ENCODE measurements at places on chromosomes 2 and 18.

DNA sequence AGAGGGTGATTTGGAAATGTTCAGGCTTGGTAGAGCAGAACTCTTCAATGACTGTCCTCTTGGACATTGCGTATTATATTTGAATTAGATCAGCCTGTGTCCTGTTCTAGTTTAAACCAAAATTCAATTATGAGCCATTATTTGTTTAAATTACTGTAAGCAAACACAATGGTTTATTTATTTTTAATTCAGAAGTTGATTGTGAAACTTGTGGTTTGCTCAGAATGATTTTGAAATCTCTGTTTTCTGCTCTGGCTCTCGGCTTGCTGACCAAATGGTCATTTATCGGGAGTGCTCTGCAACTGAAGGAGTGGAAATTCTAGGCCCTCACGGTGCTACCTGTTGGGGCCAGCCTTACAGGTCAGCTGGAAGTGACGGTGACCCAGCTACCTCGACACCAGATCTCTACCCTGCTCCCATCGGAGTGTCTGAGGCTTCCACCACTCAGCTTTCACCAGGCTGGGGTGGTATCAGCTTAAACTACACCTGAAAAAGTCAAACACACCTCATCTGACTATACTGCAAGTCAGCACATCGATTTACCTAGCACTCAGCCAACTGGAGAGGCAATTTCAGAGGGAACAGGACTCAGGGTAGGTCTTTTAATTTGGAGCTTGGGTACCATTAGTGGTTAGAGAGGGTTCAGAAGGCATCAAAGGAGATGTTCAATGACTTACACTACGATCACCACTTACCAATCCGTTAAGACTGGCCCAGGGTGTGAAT, 36.8 kb upstream of the GPD2 start:
- DNase-seq: no peak

GRCh38 chr2:178700922-178701342, 106.3 kb downstream of the TTN start:
- DNase-seq: no peak

GRCh38 chr2:233654501-233654900, 17.2 kb upstream of the UGT1A9 start:
- DNase-seq: no peak

DNA sequence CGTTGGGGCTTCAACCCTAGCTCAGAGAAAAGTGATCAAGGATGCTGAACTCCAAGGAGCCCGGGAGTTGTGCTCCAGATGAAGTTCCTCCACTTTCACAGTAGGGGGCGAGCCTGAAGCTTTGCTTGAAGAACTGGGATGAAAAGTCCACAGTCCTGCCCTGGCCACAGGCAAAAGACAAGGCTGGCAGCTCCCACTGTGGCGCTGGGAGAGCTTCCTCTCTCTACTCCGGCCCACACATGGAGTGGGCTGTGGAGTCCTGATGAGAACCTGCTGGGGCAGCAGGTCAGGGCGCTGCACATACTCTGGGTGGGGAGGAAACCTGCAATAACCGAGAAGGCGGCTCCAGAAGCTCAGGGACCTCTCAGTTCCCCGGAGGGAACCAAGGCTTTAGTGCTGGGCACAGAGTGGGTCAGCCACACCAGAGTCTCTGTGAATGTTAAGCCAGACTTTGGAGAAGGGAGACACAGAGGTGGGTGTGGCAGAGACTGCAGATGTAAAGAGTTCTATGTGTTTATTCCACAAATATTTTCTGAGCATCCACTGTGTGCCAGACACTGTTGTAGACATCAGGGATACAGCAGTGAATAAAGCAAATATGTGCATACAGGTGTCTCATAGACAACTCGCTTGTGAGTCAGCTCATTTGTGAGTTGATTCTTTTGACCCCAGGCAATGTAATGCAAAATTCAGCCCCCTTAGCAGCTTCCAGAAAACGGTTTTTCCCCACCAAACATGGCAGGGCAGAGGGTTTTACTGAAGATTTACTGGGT, 48.0 kb upstream of the MRPL33 start:
- no peak for DNase-seq

DNA sequence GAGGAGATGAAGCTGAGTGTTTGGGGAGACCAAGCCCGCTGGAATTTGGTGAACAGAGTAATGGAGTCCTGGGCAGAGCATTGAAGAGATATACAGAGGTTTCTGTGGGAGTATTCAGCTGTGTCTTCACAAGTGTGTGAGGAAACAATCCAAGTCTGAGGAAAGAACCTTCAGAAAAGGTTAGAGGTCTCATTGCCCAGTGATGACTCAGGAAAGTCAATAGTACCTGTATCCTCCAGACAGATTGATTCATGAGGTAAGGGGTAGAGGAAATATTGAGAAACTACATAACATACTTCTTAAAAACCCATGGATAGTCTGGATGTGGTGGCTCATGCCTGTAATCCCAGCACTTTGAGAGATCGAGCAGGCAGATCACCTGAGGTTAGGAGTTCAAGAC, 392.3 kb downstream of the GALNT13 start:
- no peak for DNase-seq

DNA sequence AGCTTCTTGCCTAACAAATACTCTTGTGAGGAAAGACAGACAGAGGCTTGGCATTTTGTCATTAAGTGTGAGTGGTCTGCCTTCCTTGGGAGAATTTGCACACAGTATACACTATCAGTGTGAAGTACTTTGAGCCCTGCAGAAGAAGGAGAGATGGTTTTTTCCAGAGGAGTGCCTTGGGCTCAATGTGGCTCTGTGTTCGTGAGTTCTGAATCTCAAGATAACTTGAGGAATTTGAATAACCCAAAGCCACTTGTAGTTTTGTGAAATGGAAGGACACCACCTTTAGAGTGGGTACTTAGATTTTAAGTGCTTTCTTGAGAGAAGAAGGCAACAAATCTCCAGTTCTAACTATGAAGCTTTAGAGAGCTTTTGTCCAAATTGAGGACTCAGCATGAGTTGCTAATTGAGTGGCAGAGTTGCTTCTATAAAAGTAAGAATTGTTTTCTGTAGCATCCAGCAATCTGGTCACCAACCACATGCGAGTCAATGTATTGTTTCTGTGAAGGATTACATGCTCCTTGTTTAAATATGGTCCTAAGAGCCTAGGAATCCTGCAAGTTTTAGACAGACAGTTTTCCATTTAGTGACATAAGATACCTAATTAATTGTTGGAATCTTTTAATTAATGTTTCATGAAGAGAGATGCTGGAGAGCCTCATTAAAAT, 68.3 kb downstream of the BABAM2 start:
- DNase-seq: no peak

DNA sequence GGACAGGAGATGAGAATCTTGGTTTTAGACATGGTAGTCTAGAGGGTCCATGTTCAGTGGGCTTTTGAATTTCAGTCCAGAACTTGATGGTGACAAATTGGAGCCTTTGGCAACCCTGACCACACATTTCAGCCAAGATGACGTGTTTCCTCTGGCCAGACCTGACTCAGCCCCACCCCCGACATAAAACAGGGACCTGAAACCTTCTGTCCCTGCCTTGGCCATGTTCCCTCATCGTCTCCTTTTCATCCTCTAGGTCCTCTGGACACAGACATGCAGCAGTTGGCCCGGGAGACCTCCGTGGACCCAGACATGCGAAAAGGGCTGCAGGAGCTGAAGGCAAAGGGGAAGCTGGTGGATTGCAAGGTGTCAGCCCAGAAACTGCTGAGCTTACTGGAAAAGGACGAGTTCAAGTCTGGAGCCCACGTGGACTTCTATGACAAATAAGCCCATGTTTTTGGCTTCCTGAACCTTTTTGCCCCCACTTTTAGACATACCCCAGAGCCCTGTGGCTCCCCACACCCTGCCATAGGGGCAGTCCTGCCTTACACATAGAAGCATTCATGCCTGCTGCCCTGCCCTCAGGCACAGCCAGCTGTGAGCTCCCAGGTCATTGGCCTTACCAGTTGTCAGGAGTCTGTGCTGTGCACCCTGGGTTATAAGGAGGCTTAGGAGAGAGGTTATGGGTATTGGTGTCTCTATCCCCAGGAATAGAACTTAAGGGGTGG, 4.0 kb downstream of the SPR start:
- no peak for DNase-seq

DNA sequence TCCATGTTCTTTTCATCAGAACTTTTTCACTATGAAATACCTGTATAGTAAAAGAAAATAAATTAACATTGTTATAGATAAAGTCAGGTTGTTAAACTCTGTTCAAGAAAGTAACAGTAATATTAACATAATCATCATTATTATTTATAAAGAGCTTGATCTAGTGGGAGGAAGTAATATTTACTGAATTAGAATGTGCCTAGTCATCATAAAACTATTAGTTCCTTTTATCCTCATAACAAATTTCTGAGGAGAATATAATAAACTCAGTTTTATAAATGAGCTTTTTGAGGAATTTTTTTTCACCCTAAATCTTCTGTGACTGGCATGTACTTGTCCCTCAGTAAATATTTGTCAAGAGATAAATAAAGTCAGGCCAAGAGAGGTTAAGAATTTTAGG, 78.4 kb downstream of the PLA2R1 start:
- DNase-seq: no peak

GRCh38 chr18:55487997-55488396, 100.0 kb downstream of the TCF4 start:
- no peak for DNase-seq

DNA sequence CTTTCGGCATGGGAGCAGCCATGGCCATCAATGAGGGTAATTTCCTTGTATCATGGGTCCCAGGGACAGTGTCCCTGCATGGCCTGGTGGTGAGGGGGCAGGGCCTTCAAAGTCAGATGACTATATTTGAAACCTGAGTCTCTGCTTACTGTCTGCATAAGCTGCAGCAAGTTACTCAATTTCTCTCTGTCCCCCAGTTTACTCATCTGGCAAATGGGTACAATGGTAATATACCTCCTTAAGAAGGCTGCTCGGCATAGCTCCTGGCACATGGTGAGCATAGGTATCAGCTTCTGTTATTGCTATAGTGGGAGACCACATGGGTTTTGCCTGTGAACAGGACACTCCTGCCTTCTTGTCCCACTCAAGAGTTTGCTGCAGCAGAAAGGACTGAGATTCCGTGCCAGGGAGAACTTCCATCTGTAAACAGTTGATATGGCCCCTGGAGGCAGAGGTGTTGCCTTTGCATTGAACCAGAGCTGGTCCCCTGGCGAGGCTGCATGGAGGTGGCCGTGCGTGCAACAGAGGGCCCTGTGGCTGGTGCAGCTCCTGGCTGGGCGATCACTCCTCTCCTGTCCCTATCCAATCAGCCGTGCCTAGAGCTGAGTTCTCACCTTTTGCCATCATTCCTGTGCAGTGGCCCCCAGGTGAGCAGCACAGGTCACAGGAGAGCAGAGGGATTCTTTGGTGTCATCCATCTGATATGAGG, 22.7 kb upstream of the IGFBP5 start:
- no peak for DNase-seq

Data from vagina (tissue), 2 donors.